Activated naive CD4-positive, alpha-beta T cell (primary cell): ENCODE measurements at places on chromosomes 11 and 22.

GRCh38 chr22:50019316-50019715 is 6.8 kb upstream of the IL17REL start:
- DNase-seq, result no peak

DNA sequence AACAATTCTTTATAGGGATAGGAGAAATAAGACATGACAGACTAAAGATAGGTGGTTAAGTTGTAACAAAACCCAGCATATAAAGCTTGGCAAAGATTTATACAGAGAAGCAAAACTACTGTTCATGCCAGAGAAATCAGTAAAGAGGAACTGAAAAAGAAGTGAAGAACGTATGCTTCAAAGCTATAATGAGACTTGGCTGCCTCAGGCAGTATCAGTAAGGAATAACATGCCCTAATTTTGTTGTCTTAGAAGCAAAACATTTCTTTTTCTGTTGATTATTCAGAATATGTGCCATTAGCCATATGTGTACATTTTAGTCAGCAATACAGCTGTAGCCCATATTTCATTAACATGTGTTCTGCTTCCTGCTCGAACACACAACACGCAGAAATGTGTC is 403.2 kb downstream of the NELL1 start:
- DNase-seq, result no peak

- no peak for DNase-seq
Observed at GRCh38 chr22:46636221-46637002, 16.2 kb downstream of the GRAMD4 start.

DNA sequence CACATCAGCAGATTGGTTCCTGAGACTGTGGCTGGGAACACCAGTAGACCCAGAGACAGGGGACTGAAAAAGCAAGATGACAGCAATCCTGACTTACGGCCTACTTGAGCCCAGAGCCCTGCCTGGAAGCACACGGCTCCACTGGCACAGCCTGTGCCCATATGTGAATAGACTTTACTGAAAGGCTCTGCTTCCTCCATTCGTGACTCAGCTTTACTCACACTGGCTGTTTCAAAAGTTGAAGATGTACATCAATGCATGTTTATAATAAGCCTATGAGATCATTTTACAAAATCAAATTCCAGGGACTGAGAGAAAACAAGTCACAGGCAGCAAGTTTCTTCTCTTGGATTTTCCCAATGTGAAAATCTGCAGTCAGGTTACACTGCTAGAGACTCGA is 134.6 kb upstream of the TEAD1 start:
- no peak for DNase-seq

DNA sequence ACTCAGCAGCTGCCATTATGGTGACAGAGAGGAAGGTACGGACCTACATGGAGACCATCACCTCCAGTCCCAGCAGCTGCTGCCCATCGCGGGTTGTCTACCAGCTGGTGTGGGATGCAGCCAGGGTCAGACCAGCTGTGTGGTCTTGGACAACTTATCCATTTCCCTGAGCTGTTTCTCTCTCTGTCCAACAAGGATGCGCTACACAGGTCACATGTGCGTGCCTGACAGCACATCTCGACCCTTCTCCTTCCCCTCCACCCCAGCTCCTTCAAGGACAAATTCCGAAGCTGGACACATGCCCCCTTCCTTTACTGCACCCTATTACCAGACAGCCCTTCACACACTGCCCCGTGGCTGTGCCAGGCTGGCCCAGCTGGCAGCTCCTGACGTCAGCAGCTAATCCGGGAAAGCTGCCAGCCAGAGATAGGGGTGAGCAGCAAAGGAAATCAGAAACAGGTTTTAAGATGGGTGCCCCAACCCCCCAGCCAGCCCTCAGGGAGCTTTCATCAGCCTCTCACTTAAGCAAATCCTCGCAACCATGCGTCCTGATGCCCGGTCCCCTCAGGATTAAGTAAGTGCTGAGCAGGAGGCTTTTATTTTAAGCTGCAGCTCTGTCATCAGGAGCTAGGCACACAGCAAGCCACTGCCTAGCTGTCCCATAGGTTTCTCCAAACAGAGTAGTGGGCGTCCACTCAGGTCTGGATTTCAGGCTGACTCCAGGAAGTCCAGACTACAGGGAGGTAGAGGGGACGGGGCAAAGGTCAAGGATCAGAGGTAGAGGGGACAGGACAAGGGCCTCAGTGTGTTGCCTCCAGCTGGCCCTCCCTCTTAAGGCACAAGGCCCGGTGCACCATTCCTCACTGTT is 20.3 kb downstream of the TEF start:
- DNase-seq, result no peak

- no peak for DNase-seq
Observed at GRCh38 chr11:20844630-20845029, 175.2 kb downstream of the NELL1 start.

- no peak for DNase-seq
Observed at GRCh38 chr22:19419464-19420178, 11.9 kb downstream of the HIRA start.

- DNase-seq, result no peak
Observed at GRCh38 chr22:29578462-29579200, 2.3 kb downstream of the NIPSNAP1 start.

DNA sequence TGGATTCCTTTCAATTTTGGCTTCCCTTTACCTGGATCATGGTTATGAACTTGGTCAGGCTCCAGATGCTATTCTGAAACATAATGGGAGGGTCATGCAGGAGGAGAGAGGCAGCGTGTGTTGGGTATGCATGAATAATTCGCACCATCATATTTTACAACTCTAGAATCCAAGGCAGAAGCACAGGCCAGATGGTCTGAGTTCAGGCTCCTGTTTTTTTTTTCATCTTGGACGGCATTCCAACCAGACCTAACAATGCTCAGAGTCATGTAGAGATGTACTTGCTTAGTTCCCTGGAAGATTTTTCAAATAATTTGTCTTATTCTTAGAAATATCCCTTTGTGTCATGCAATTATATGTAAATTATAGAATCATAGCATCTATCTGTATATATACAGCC is 393.5 kb downstream of the JRKL start:
- no peak for DNase-seq

DNA sequence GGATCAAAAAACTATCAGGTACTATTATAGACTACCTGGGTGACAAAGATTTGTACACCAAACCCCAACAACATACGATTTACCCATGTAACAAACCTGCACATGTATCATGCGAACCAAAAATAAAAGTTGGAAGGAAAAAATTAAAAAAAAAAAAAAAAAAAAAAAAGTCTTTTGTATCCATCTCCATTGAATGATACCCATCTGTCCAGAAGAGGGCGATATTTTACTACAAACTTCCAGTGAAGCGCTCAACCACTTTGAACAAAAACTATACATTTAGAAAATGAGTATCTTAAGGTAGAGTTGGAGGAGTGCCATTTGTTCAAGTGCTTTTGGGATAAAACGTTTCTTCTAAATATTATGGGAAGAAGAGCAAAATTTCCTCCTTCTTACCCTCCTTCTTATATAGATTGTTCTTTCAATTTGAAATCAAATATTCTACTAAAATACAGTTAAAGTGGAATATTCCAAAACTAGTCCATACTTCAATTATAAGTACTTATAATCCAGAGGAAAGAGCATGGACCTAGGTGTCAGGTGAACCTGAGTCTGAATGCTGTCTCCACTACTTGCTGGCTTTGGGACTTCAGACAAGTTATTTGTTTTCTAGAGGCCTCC is 23.3 kb downstream of the ARL14EP start:
- DNase-seq, result no peak

DNA sequence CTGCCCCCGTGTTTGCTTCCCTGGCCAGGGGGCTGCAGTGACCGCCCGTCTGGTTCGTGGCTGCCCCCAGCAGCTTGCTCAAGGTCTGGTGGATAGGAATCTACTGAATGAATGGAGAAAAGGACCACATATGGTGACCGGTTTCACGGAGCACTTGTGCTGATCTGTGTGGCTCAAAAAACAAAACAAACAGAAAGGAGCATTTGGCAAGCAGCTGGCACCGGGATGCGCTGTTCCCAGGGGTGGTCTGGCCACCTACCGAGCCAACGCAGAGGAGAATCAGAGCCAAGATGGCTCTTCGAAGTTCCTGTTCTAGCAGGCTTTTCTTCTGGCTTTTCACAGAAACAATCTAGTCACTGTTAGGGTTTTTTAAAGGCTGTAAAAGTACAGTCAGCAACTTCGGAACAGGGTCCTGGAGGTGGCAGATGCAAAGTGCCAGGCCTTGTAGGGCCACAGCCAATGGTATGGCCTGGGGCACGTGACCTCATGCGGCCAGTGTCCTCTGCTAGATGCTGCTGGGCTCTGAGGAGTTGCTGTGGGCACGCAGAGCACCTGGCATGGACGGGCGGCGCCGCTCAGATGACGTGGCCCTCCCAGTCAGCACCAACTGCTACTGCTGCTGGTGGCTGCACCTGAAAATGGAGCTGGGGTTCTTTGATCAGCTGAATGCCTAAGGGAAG is 27.3 kb upstream of the PACSIN2 start:
- no peak for DNase-seq

- DNase-seq, result no peak
Observed at GRCh38 chr11:116185551-116185950, 587.2 kb downstream of the BUD13 start.

DNA sequence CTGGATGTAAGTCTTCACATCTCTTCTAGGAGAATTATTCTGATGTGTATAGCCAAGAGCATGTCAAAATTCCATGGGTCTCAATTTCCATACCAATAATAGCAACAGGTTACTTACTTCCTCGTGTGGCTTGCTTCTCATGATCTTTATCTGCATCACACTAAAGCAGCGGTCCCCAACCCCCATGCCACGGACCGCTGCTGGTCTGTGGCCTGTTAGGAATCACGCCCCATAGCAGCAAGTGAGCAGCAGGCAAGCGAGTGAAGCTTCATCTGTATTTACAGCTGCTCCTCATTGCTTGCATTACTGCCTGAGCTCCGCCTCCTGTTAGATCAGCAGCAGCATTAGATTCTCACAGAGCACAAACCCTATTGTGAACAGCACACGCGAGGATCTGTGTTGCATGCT is 28.9 kb upstream of the SLC25A1 start:
- no peak for DNase-seq

- no peak for DNase-seq
Observed at GRCh38 chr11:57458410-57459163, 1.7 kb upstream of the RTN4RL2 start.

GRCh38 chr11:68651208-68651984 is 32.9 kb upstream of the GAL start:
- DNase-seq, result no peak

GRCh38 chr11:11724994-11725393 is 103.2 kb upstream of the GALNT18 start:
- no peak for DNase-seq

GRCh38 chr11:31620434-31620833 is 110.9 kb downstream of the ELP4 start:
- DNase-seq, result no peak

- no peak for DNase-seq
Observed at GRCh38 chr11:99343117-99343516, 322.4 kb downstream of the CNTN5 start.
